ENCODE measurements at places on chromosomes 1 and 21.

- no peak for DNase-seq
Measured at GRCh38 chr1:5125208-5125607, 470.8 kb downstream of the AJAP1 start.

DNA sequence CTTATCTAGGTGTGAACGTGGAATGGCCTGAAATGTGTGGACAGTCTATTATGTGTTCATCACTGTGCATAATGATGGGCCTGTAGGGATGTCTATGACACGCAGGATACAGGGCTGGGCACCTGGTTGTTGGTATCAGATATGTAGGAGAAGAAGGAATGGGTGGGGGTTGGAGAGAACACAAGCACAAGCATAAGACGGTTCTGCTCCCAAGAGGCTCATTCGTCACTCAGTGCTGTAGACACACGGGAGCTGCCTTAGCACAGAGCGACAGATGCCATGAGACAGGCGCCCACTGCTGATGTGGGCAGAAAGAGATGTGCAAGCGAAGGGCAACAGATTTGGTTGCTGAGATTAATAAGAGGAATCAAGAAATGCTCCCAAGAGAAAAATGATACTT, 256.2 kb downstream of the DISC1 start:
- DNase-seq: no peak

DNA sequence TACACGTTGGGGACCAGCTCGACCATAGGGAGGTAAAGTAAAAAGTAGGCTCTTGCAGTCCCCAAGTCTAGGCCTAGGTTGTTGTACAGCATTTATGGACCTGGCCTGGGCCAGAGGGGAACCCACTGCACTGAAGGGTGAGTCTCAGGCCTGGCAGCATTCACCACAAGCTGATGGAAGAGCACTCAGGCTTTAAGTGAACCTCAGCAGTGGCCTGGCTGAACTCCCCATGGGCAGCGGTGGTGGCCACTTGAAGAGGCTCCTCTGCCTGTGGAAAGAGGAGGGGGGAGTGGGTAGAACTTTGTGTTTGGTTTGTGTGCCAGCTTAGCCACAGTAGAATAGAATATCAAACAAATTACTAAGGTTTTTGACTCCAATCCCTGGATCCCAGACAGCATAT, 176.2 kb upstream of the PRMT6 start:
- no peak for DNase-seq

DNA sequence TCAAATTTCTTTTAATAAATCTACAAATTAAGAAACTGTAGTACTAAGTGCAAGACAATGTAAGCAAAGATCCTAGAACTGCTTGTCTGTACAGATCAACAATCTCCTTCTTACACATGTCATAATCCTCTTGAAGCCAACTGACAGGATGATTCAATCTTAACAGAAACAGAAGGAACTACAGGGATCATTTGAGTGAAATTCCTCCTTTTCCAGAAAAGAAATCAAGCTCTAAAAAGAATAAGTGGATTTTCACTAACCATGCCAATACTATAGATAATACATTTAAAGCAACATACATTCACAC, 53.2 kb downstream of the RAB3GAP2 start:
- DNase-seq: no peak

GRCh38 chr1:28249013-28249865, 10.1 kb upstream of the SESN2 start:
- DNase-seq: no peak

DNA sequence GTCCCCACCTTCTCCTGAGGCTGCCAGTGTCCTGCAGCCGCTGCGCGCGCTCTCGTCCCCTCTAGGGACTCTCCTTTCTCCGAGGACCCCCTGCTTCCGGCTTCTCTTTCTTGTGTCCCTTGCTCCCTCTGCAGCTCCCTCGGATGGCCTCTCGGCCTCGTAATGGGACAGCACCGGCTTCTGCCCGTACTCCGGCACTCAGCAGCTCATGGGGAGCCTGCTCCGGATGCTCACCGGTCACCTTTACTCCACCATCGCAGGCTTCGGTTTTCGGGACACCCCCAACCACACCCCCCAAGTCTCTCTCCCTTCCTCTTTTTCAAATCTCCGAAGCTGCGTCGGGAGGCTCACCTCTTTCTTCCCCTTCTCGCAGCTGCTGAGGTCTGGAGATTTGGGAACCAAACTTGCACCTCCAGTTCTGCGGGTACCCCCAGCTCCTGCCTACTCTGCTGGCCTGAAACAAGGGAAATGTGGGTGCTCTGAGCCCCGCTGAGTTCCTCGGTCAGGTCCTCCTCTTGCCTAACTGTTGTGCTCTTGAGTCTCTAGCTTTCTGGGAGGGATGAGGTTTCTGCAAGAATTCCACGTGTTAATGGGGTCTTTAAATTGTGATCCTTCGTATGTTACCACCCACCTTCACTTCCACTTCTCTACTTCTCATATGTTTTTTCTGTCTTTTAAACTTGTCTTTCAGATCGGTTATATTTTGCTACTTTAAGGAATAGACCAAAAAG, 930 bp downstream of the CDC14A start:
- no peak for DNase-seq

DNA sequence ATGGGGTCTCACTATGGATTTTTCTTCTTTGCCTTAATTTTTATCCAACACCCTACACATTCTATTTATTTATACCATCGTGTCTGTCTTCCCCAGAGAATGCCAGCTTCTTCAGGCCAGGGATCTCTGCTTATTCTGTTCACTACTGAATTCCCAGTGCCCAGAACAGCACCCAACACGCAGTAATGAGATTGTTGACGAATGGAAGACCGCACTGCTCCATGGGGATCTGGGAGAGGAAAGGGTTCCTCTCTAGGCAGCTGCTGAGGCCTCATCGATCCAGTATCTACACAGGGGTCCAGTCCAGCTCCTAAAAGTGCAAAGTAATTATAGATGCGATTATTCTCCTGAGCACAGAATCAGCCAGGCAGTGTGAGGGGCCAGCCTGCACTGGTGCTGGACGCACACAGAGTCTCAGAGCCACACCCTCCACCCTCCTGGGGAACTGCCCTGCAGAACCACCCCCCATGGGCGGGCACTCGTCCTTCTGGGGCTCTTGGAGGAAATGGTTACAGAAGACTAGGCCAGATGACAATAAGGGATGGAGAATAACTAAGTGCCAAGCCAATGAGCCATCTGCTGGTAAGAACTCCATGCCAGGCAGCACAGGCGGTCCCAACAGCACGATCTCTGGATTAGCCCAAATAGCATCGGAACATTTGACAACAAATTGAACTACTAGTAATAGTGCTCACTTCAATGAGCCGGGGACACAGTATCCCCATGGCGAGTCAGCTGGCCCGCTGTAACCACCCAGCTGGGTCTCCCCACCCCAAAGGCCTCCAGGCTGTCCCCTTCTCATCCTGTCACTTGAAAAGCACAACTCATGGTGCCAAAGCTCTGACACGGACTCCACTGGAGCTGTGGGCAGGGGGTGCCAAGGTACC, 1.7 kb upstream of the PDE9A start:
- no peak for DNase-seq

GRCh38 chr1:18919956-18920355, 17.6 kb upstream of the ALDH4A1 start:
- no peak for DNase-seq

Measured in keratinocyte (primary cell).